ENCODE measurements at places on chromosomes 12 and 14.

DNA sequence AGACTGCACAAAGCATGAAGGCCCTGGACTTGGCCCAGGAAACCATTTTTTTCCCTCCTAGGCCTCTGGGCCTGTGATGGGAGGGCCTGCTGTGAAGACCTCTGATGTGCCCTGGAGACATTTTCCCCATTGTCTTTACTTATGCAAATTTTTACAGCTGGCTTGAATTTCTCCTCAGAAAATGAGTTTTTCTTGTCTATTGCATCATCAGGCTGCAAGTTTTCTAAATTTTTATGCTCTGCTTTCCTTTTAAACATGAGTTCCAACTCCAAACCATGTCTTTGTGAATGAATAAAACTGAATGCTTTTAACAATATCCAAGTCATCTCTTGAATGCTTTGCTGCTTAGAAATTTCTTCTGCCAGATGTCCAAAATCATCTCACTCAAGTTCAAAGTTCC is 43.7 kb upstream of the TRHDE start:
- DNase-seq = no peak

- DNase-seq = no peak
Measured at GRCh38 chr12:47265391-47265790, 185.6 kb upstream of the AMIGO2 start.

DNA sequence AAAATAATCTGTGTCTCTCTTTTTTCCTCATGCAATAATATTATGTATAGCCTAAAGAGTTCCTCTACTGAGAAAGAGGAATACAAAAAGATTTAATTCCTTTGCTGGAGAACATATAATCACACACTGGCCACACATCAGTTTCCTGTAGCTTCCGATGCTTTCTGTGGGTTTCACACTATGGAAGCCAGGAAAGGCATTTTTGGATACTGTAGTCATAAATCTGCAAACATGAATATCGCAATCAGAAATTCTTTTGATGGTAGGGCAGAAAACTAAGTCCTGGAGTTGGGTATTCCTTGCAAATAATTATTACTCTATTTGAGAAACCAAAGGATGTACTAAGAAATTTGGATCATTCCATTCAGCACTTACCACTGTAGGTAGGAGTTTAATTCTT is 260.0 kb downstream of the ACSS3 start:
- no peak for DNase-seq

DNA sequence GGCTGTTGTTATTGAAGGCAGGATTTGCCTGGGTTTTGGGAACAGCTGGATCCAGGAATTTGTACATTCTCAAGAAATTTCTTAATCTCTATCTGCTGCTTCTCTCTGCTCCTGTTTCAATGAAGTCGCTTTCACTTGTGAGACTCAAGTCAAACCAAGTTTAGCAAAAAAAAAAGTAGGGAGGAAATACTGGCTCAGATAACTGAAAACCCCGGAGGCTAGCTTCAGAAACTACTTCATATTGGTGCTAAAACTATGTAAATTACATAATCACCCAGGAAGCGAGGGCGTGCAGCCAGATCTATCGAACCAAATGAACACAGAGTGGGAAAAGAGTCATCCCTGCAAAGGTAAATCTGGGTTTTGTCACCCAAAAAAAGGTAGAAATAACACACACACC is 68.3 kb upstream of the FICD start:
- no peak for DNase-seq

GRCh38 chr12:16027002-16027401 is 115.9 kb downstream of the DERA start:
- DNase-seq = no peak

- no peak for DNase-seq
Measured at GRCh38 chr12:128586451-128587029, 237.2 kb downstream of the SLC15A4 start.

- no peak for DNase-seq
Measured at GRCh38 chr14:101775826-101776225, 14.3 kb downstream of the PPP2R5C start.

DNA sequence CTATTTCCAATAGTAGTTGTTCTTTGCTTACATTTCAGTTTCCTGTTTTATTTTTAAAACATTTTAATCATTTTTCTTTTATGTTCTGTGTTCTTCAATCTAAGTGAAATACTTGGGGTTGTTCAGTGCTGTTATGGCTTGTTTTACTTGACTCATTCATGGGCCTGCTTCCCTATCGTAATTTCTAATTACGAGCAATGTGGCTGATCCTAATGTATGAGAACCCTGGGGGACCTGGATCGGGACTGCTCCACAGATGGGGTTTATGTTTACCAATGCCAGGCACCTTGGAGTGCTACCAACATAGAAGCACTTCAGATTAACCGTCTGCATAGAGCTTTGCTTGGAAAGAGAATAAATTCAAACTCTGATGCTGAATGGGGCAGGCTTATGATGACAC is 29.8 kb downstream of the TECPR2 start:
- no peak for DNase-seq

DNA sequence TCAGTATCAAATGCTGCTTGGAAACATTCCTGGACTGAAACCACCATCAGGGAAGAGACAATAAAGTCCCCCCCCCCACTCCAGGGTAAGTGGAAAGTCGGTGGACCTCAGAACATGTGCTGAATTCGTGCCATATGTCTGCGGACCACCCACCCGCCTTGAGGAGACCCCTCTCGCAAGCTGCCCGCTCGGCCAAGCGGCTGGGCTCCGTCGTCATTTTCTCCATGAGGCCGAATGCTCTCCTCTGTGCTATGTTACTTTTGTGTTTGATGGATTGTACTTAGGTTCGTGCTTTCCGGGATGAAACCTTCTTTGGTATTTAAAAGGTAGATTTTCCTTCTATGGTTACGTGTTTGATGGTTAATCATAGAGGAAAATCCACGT is 136.2 kb upstream of the RTL1 start:
- DNase-seq = no peak

GRCh38 chr12:87280893-87281292 is 748.3 kb downstream of the C12orf50 start:
- no peak for DNase-seq

- no peak for DNase-seq
Measured at GRCh38 chr14:75493592-75494087, 28.6 kb upstream of the BATF start.

DNA sequence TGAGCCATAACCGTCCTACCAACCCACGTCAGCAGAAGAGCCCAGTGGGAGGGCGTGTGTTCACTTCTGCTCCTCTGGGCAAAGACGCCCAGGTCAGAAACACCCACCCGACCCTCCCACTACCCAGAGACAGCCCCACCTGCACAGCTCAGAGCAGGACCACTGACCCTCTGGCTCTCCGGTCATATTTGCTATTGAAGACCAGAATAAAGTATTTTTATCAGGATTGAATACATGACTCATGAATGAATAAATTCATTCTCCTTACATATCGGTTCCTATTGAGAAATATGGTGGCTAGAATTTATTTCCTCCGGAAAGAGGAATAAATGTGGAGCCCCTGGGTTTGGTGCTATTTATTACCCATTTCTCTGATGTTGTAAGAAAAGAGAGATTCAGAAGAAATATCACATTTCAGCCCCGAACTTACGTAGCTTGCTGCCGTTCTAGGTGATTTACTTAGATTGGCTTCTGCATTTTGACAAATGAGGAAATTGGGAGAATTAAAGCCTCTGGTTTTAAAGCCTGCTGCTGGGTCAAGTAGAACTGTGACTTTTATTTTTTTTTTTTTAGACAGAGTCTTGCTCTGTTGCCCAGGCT is 36.4 kb upstream of the P2RX7 start:
- no peak for DNase-seq

Measured in activated effector memory CD4-positive, alpha-beta T cell treated with anti-CD3 and anti-CD28 coated beads, Interleukin-2, amount 50 U/mL, for 16 hours (primary cell).